ENCODE measurements at places on chromosomes 4 and X.

- peaks cover 4% of the 10 kb centered on the region for H3K4me1 ChIP-seq
- no peaks in the 10 kb centered on the region for H3K27me3 ChIP-seq
- H3K4me3 ChIP-seq, result no peak overlapping the region
- no peak for DNase-seq
- no peak overlapping the region for H3K27ac ChIP-seq
- H3K36me3 ChIP-seq, result no peaks in the 10 kb centered on the region
Measured at GRCh38 chr4:73007526-73008100, 61.9 kb downstream of the COX18 start.

DNA sequence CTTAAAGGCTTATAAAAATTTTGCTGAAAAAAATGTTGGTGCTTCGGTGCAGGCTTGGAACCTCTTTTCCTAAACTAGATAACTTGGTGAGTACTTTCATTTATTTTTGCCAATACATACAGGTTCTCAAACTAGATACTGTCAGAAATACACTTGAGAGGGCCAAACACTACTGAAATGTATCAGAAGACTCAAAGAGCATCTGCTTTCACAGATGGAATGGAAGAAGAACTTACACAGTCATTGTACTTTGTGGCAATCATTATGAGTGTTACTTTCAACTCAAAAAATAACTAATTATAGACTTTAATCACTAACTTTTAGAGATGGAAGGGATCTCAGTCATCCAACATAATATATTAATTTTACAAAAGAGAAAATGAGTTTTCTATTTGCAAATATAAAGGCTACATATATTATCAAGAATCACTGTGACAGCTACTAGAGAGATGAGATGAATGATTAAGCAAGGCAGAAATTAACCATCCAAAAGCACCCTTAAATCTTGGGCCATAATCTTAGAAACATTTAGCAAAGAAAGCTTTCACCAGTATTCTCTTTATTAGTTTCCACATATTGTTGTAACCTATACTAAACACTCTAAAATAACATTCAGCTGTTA, 1.0 kb downstream of the ENAM start:
- DNase-seq, result no peak
- H3K27ac ChIP-seq, result no peak overlapping the region
- no peaks in the 10 kb centered on the region for H3K4me1 ChIP-seq
- no peaks in the 10 kb centered on the region for H3K27me3 ChIP-seq

GRCh38 chr4:171834640-171835039, 21.4 kb downstream of the GALNTL6 start:
- DNase-seq, result no peak
- H3K36me3 ChIP-seq, result no peaks in the 10 kb centered on the region
- no peak overlapping the region for H3K27ac ChIP-seq
- no peaks in the 10 kb centered on the region for H3K4me1 ChIP-seq
- no peak overlapping the region for H3K4me3 ChIP-seq
- no peaks in the 10 kb centered on the region for H3K27me3 ChIP-seq

- no peaks in the 10 kb centered on the region for H3K36me3 ChIP-seq
- H3K27me3 ChIP-seq, result no peaks in the 10 kb centered on the region
- no peak for DNase-seq
- no peak overlapping the region for H3K27ac ChIP-seq
- H3K4me1 ChIP-seq, result peaks cover 1% of the 10 kb centered on the region
Measured at GRCh38 chrX:17596061-17596460, 141.2 kb upstream of the SCML1 start.

- H3K4me3 ChIP-seq, result no peak overlapping the region
- no peak for DNase-seq
- no peaks in the 10 kb centered on the region for H3K36me3 ChIP-seq
Measured at GRCh38 chr4:146349306-146349705, 135.0 kb downstream of the REELD1 start.

DNA sequence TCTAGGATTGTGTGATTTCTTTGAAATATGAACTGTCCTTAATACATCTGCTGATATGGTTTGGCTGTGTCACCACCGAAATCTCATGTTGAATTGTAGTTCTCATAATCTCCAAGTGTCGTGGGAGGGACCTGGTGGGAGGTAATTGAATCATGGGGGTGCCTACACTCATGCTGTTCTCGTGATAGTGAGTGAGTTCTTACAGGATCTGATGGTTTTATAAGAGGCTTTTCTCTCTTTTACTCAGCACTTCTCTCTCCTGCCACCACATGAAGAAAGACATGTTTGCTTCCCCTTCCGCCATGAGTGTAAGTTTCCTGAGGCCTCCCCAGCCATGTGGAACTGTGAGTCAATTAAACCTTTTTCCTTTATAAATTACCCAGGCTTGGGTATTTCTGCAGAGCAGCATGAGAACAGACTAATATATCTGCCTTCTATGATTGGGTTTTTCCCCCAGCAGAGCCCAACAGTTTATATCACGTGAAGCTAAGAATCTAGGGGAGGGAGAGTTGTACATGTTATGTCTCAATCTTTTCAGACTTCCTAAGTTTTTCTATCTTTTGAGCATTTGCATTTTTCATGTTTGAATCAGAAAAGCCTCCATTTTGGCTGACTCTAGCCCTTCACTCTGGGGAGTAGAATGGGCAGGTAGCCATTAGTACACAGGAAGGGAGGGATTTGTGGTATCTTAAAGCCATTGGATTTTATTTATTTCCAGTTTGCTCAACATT, 58.9 kb downstream of the PLAC1 start:
- no peak for DNase-seq
- H3K36me3 ChIP-seq, result no peaks in the 10 kb centered on the region
- no peaks in the 10 kb centered on the region for H3K27me3 ChIP-seq
- no peaks in the 10 kb centered on the region for H3K4me1 ChIP-seq

GRCh38 chr4:96455045-96455720, 615.3 kb downstream of the PDHA2 start:
- no peak overlapping the region for H3K4me3 ChIP-seq
- H3K4me1 ChIP-seq, result no peaks in the 10 kb centered on the region
- no peaks in the 10 kb centered on the region for H3K36me3 ChIP-seq

- no peak overlapping the region for H3K4me3 ChIP-seq
- peaks cover 14% of the 10 kb centered on the region for H3K4me1 ChIP-seq
- H3K27me3 ChIP-seq, result no peaks in the 10 kb centered on the region
- no peak for DNase-seq
Measured at GRCh38 chrX:133250184-133251100, 32.3 kb upstream of the TFDP3 start.

DNA sequence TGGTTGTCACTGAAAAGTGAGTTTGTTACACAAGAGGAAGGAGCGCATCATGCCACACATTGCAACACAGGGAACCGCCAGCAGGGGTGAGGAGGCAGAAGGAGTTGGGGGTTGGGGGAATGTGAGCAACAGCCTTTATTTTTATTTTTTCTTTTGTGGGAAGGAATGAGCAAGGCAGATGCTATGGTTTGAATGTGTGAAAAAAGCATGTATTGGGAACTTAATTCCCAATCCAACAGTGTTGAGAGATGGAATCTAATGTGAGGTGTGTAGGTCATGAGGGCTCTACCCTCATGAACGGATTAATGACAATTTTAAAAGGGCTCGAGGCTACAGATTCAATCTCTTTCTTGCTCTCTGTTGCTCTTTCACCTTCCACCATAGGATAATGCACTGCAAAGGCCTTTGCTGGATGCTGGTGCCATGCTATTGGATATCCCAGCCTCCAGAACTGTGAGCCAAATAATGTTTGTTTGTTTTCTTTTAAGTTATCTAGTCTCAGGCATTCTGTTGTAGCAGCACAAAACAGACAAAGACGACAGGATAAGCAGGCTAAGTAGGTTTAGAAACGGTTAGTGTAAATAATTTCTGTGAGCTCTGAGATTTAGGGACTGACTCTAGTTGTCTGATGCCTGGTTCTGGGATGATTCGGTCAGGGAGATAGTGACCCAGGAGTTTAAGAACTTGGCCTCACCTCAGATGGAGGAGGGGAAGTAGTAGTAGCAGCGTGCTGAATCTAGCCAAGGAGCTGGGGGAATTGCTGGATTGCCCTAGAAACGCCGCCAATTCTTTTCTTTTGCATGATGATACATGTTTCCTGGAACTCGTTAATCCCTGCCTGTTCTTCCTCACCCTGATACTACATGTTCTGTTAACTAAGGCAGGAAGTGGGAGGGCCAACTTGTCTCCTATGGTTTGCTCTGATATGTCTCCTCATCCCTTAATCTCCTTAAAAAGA, 156.6 kb upstream of the CTSO start:
- H3K27ac ChIP-seq, result no peak overlapping the region
- peaks cover 1% of the 10 kb centered on the region for H3K4me1 ChIP-seq
- no peaks in the 10 kb centered on the region for H3K36me3 ChIP-seq
- no peak overlapping the region for H3K4me3 ChIP-seq
- no peak for DNase-seq
- no peaks in the 10 kb centered on the region for H3K27me3 ChIP-seq

GRCh38 chr4:105858466-105859040, 36.7 kb upstream of the NPNT start:
- no peaks in the 10 kb centered on the region for H3K4me1 ChIP-seq
- no peaks in the 10 kb centered on the region for H3K36me3 ChIP-seq
- no peak overlapping the region for H3K4me3 ChIP-seq
- H3K27me3 ChIP-seq, result no peaks in the 10 kb centered on the region
- H3K27ac ChIP-seq, result no peak overlapping the region

GRCh38 chr4:67160394-67160793, 384.9 kb downstream of the CENPC start:
- no peak overlapping the region for H3K4me3 ChIP-seq
- no peak overlapping the region for H3K27ac ChIP-seq
- no peak for DNase-seq
- no peaks in the 10 kb centered on the region for H3K36me3 ChIP-seq
